ENCODE measurements at places on chromosomes 3 and 15.

- DNase-seq = no peak
These were observed 99.1 kb upstream of the STT3B start for GRCh38 chr3:31433679-31433992.

GRCh38 chr3:189572249-189572648 is 58.9 kb upstream of the TP63 start:
- no peak for DNase-seq

GRCh38 chr3:12875857-12876836 is 34.8 kb upstream of the RPL32 start:
- no peak for DNase-seq

DNA sequence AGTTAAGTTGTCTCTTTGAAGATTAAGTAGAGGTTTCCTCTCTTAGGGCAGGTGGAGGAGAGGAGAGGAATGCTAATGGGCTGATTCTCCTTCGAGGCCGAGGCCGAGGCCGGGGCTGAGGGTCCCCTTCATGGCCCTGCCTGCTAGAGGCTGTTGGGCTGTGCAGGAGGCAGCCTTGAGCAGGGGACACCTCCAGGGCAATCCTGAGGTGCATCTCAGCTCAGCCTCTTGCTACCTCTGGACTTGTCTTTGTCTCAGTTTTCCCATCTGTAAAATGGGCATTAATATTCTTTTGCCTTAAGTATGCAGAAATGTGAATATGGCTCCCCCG is 97.7 kb upstream of the PRR20G start:
- no peak for DNase-seq

GRCh38 chr3:29236146-29236840 is 44.6 kb upstream of the RBMS3 start:
- no peak for DNase-seq

GRCh38 chr15:53031469-53031868 is 241.3 kb upstream of the ONECUT1 start:
- no peak for DNase-seq

DNA sequence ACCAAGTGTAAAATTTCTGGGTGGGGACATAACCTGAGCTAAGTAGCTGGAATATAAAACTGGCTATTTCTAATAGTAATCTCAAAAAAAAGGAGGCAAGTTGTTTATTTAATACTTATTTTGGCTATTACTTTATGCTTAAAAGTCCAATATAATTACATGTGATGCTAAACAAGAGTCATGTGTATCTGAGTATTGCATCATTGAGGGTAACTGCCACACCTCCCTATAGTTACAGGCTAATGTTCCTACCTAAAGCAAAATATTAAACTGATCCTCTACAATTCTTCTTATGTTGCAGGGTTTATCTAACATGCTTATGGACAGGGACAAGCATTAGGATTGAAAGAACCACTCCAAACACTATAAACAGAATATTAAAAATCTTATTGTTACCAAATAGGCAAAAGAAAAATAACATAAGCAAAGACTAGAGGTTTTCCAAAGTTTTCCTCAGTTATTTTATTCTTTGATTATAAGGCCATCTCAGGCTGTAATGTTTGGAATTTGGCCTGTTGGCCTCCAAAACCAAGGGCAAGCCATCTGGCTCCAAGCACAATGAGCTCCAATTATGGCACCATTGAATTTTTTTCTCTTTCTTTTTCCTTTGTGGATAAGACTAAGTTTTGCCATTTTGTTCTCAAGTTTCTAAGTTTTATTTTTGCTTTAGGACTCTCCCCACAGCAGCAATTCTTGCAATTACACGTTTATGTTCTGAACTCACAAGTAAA is 75.8 kb upstream of the ABI3BP start:
- DNase-seq = no peak
